ENCODE measurements at places on chromosomes 2 and 18.

- peak; percentile 60 for DNase-seq
Measured at GRCh38 chr2:208072250-208072892, 47.0 kb upstream of the PLEKHM3 start.

GRCh38 chr2:60840880-60841279 lies 40.5 kb upstream of the REL start:
- DNase-seq: no peak

- DNase-seq: no peak
Measured at GRCh38 chr2:197286805-197287595, 23.6 kb downstream of the ANKRD44 start.

GRCh38 chr2:170006587-170007325 lies 171.2 kb upstream of the MYO3B start:
- DNase-seq: no peak

GRCh38 chr2:139411236-139411635 lies 631.0 kb upstream of the NXPH2 start:
- DNase-seq: peak; percentile 98

- DNase-seq: no peak
Measured at GRCh38 chr2:199575416-199575815, 117.7 kb upstream of the SATB2 start.

GRCh38 chr2:234320066-234320465 lies 176.8 kb downstream of the ARL4C start:
- DNase-seq: no peak

GRCh38 chr2:33250417-33251029 lies 225.9 kb upstream of the RASGRP3 start:
- DNase-seq: no peak

- no peak for DNase-seq
Measured at GRCh38 chr2:28101892-28102291, 211.4 kb downstream of the BABAM2 start.

GRCh38 chr2:143182649-143183048 lies 53.4 kb downstream of the ARHGAP15 start:
- no peak for DNase-seq

DNA sequence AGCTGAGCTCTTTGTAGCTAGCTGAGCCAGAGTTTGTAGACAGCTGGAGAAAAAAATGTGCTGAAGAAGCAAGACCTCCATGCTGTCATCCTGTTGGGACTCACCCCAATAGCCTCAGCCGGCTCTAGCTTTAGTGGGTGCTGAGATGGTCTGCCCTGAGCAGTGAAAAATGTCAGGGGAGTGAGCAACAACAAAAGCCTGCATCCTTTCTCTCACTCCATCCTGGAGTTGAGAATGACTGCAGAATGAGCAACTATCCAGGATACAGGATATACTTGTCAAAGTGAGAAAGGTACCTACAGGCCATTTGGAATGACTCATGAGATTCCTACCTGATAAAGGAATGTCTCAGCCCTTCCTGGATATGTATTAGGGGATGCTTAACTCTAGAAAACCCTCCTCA lies 146.1 kb upstream of the DLX2 start:
- DNase-seq: no peak

All from Kasumi-1 (cell line).